GM12878 (cell line): ENCODE measurements at places on chromosomes 7 and 10. TPM values are rescaled to one million over a fixed set of nuclear protein-coding genes. Genes with fewer than 3 reads are reported as not detected.

MEOX2 gene
- total RNA-seq = not detected in 2 replicates

TSPAN33 gene
- total RNA-seq = 113 and 122 TPM in 2 replicates

ZNF12 gene
- total RNA-seq = 20.4 and 22.6 TPM in 2 replicates

GRCh38 chr10:70866424-70866823, 21.9 kb downstream of the PCBD1 start:
- no peak for DNase-seq

DNA sequence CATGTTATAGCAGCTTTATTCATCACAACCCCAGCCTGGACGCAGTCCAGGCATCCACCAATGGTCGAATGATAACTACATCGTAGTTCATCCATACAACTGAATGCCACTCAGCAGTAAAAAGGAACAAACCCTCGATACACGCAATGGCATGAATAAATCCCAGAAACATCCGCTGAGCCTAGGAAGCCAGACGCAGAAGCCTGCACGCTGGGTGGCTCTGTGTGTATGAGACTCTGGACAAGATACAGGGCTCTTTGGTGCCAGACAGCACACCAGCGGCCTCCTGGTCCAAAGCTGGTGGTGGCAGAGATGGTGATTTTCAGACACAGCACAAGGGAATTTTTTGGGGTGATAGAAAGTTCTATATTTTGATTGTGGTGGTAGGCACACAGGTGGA, 10.0 kb upstream of the CRYGN start:
- no peak for DNase-seq

DNA sequence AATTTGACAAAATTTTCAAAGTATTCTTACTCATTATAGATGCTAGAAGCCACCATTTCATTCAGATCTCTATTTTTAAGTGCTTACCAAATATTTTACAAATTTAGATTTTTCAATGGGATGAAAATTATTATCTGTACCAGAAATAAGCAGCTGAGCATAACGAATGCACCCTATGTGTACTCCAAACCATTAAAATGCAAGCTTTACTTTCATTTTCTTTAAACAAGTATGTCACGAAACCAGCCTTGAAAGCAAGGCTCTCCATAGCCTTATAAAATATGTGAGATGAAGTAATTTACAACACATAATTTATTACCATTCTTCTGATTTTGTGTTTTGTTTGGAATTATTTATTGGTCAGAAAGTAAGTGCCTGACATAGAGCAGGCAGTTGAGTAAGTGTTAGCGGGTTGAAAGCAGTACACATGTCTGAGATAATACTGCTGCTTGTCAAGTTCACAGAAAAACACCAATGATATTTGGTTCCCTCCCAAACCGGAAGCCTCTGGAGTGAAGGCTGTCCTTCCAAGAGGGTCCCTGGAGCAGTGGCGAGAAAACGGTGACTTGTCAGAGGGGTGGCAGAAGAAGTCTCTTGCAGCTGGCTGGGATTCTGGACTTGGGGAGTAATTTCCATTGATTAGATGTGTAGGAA, 322.7 kb upstream of the PFKP start:
- no peak for DNase-seq

- DNase-seq = no peak
Observed at GRCh38 chr7:824664-825063, 7.6 kb upstream of the SUN1 start.
